Lung (tissue), 17 donors: ENCODE measurements at places on chromosomes 1 and 21. TPM values are rescaled to one million over a fixed set of nuclear protein-coding genes. Genes with fewer than 3 reads are reported as not detected.

SFT2D2 gene
- polyA plus RNA-seq, result 5.9 TPM

FMO2 gene
- polyA plus RNA-seq, result 5.2 TPM

PTPRC gene
- 142 TPM for polyA plus RNA-seq

KLHL21 gene
- 9.2 TPM for polyA plus RNA-seq

PAX7 gene
- polyA plus RNA-seq, result not detected

ADAM30 gene
- not detected for polyA plus RNA-seq

GOLT1A gene
- polyA plus RNA-seq, result 7.0 TPM

ACKR1 gene
- 65.2 TPM for polyA plus RNA-seq

LRRC38 gene
- not detected for polyA plus RNA-seq

MCOLN2 gene
- 9.8 TPM for polyA plus RNA-seq

CAMK2N1 gene
- polyA plus RNA-seq, result 24.0 TPM

THEMIS2 gene
- 29.0 TPM for polyA plus RNA-seq

PYHIN1 gene
- 0.94 TPM for polyA plus RNA-seq

AXDND1 gene
- 0.31 TPM for polyA plus RNA-seq

ERG gene
- 8.6 TPM for polyA plus RNA-seq

DNM3 gene
- polyA plus RNA-seq, result 3.8 TPM

TAS1R1 gene
- polyA plus RNA-seq, result 0.08 TPM

CRYAA gene
- not detected for polyA plus RNA-seq

ZDHHC18 gene
- 13.0 TPM for polyA plus RNA-seq

MPZ gene
- 3.7 TPM for polyA plus RNA-seq

COL6A2 gene
- polyA plus RNA-seq, result 192 TPM

SLC35D1 gene
- 1.5 TPM for polyA plus RNA-seq

GNAT2 gene
- 0.24 TPM for polyA plus RNA-seq

KRTAP11-1 gene
- polyA plus RNA-seq, result not detected

GUCA2B gene
- polyA plus RNA-seq, result not detected

SLC45A1 gene
- polyA plus RNA-seq, result 1.0 TPM

MYCL gene
- polyA plus RNA-seq, result 2.7 TPM

SAMSN1 gene
- polyA plus RNA-seq, result 184 TPM

PTGFRN gene
- polyA plus RNA-seq, result 8.0 TPM

SLC1A7 gene
- polyA plus RNA-seq, result 0.81 TPM

WNT4 gene
- 2.1 TPM for polyA plus RNA-seq

ACTA1 gene
- polyA plus RNA-seq, result 0.33 TPM

BGLAP gene
- polyA plus RNA-seq, result 1.7 TPM

CYP4A22 gene
- polyA plus RNA-seq, result 0.16 TPM

DHX9 gene
- 55.5 TPM for polyA plus RNA-seq

POLR3GL gene
- 33.4 TPM for polyA plus RNA-seq

ADCY10 gene
- polyA plus RNA-seq, result 0.10 TPM

PAQR6 gene
- 1.7 TPM for polyA plus RNA-seq

THEM5 gene
- not detected for polyA plus RNA-seq

MYBPH gene
- 0.41 TPM for polyA plus RNA-seq

FAM151A gene
- polyA plus RNA-seq, result 0.02 TPM

MEX3A gene
- 0.26 TPM for polyA plus RNA-seq

PROK1 gene
- polyA plus RNA-seq, result 0.05 TPM

ELAVL4 gene
- polyA plus RNA-seq, result 0.04 TPM

CROCC gene
- polyA plus RNA-seq, result 25.4 TPM

TMCC2 gene
- polyA plus RNA-seq, result 2.0 TPM

PTCH2 gene
- polyA plus RNA-seq, result 0.37 TPM

PTPN14 gene
- polyA plus RNA-seq, result 4.5 TPM

RNU1-3 gene
- polyA plus RNA-seq, result not detected

OR10J1 gene
- polyA plus RNA-seq, result not detected

SH3BGR gene
- 8.9 TPM for polyA plus RNA-seq

IGSF21 gene
- polyA plus RNA-seq, result 0.18 TPM

CRYZL1 gene
- 28.9 TPM for polyA plus RNA-seq
